Esophagus squamous epithelium (tissue), 5 donors: ENCODE measurements at places on chromosomes 6 and 20. TPM values are rescaled to one million over a fixed set of nuclear protein-coding genes. Genes with fewer than 3 reads are reported as not detected.

The CYP24A1 gene
- total RNA-seq = 12.2 TPM

The HNF4A gene
- not detected for total RNA-seq

- DNase-seq = no peak
Measured at GRCh38 chr6:165110860-165111259, 198.5 kb downstream of the C6orf118 start.

DNA sequence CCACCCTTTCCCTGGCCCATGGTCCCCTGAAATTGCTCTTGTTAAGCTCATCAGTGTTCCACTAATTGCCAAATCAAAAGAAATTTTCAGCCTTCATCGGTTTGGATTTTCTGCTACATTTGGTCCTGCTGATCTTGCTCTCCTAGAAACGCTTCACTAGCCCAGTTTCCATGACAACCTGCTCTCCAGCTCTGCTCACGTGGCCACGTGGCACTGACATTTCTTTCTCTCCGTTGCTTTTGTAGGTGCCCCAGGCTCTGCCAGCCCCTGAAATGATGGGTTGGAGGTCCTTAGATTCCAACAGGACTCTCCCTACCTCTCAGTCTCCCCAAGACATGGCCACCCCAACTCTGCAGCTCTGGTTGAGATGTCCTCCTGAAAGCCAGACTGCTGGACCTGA is 45.8 kb upstream of the NNAT start:
- no peak for DNase-seq

DNA sequence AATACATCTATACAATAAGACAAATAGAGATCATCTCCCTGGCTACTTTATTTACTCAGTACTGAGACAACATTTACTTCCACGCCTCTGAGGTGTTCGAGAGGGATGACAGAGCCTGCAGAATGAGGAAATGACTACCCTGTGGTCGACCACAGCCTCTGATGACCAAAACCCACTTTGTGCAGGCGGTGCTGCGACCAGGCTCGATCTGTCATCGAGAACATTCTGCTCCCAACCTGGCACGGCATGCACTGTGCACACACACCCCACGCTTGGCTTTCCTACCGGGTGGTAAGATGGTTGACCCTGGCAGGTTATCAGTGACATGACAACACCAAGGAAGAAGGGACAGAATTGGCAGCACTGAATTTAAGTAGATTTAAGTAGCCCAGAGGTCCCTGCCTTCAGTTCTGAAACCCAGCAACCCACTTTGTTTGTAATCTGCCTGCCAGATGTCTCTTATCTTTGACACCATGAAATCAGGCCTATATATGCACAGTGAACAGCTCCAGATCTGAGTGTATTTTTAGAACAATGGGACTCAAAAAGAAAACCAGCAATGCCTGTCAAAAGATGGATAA is 42.6 kb downstream of the TTI1 start:
- peak; percentile 39 for DNase-seq

DNA sequence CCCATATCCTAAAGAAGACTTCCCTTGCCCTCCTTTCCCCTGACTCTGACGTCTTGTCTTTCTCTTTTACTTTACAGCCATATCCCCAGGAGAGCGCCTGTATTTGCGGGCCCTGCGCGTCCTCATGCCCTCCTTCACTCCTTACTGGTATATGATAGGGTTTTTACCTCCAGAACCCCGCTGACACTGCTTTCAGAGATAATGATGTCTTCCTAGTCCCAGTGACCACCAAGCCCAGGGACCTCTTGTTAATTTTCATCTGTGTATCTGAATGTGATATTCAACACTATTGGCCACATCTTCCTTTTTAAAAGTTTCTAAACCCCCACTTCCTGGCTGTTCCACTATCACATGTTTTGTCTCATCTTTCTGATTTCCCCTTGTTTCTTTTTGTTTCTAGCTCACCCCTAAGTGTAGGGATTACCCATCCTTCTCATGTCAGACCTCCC is 102.0 kb downstream of the HIVEP1 start:
- DNase-seq = no peak

- DNase-seq = no peak
Measured at GRCh38 chr6:1600764-1601157, 9.0 kb upstream of the FOXC1 start.

DNA sequence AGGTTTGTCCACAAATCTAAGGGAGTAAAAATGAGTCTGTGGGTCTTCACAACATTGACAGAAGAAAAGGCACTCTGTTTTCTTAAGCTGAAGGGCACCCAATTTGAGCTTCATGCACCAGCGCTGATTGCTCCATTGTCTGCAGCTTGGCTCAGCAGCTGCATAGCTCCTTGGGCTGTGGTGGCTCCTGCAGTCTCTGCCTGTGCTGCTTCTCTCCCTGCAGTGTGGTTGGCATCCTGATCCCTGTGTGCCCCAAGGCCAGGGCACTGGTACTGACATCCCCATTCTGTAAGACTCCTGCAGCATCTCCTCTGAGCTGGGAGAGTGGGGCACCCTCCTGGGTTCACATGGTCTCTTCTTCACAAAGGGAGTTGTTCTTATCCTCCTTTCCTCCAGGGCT is 83.2 kb upstream of the B3GAT2 start:
- DNase-seq = no peak

- DNase-seq = no peak
Measured at GRCh38 chr6:5303682-5304081, 42.4 kb downstream of the FARS2 start.
